ENCODE measurements at places on chromosomes 6 and 20.

- peak; percentile 9 for DNase-seq
Measured at GRCh38 chr6:17045581-17046322, 56.1 kb upstream of the STMND1 start.

DNA sequence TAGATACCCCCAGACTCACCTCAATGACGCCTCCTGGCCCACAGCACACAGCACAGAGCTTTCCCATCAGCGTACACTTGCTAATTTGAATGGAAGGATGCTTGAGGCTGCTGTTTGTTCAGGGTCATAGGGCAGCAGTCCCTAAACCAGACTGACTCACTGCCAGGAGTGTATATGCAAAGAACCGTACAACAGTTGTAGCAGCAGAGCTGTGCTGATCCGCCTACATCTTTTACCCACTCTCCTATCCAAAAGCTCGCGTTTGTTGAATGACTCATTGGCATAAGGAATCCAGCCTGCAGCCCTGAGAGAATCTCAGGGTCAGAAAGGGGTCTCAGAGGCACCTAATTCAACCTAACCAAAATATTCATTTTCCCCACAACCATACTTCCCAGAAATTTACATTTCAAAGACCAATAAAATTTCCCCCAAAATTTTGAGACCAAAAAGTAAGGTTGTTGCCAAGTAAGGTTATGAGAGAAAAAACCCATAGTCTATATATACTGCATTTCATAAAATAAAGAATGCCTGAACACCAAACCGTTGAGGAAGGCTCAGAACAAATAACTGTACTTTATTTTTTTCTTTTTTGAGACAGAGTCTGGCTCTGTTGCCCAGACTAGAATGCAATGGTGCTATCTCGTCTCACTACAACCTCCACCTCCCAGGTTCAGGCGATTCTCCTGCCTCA is 35.3 kb upstream of the CCND3 start:
- DNase-seq = no peak

- DNase-seq = no peak
Measured at GRCh38 chr6:44543664-44544063, 156.2 kb downstream of the CDC5L start.

DNA sequence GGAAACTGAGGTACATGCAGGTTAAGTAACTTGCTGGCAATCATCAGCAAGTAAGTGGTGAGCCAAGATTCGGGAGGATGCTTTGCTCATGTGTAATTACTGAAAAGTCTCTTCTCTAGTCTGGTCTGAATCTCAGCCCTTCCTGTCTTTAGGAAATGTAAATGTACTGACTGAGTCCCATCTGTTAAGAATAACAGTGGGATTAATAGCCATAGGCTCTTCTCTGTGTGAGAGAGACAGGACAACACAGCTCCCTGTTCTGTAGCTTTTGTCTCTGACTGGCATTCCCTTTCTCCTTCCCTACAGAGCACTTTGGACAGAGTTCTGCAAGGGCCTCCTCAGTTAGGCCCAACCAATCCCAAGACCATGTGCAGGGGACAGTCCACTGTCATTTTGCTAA is 131.3 kb upstream of the OGFRL1 start:
- no peak for DNase-seq

DNA sequence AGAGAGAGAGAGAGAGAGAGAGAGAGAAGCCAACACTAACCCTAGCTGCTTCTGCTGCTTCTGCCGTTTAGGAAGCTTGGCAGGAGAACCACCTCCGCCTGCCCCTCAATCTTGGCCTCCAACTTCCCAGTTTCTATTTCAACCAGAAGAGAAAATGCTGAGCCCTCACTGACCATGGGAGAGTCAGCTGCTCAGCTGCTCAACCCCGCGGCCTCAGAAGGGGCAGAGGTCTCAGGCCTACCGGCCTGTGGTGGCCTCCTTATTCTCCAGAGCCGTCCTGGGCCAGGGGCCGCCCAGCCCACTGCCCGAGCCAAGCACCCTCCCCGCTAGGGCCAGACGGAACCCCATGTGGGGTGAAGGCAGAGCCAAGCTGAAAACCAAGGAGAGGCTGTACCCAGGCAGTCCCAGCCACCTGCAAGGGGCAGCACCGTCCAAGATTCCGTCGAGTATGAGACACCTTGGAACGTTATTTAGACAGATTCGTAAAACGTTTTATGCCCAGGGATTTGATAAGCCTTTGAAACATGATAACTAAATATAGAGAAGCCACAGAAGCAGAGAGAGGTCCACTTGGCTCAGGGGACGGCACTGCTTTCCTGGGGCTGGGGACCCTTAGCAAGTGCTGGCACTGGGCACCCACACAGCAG is 116.6 kb downstream of the DLL1 start:
- peak; percentile 30 for DNase-seq
